Vagina (tissue), 2 donors: ENCODE measurements at places on chromosomes 3 and 15. TPM values are rescaled to one million over a fixed set of nuclear protein-coding genes. Genes with fewer than 3 reads are reported as not detected.
A peak's percentile ranks its signal among the peaks of the same experiment; 100 is the strongest.

Gene RARRES1
- total RNA-seq = 742 TPM

Gene CPN2
- not detected for total RNA-seq

Gene TM4SF4
- not detected for total RNA-seq

Gene TMC3
- total RNA-seq = 2.7 TPM

Gene GCHFR
- total RNA-seq = 69.7 TPM

Gene CELF6
- 7.1 TPM for total RNA-seq

Gene PRTG
- total RNA-seq = 5.2 TPM

Gene IL12A
- total RNA-seq = 6.6 TPM

Gene C3orf49
- not detected for total RNA-seq

Gene TNFSF10
- 92.8 TPM for total RNA-seq

Gene DNAJA4
- total RNA-seq = 26.5 TPM

GRCh38 chr3:139629033-139629432, 48.7 kb downstream of the NMNAT3 start:
- no peaks in the 10 kb centered on the region for H3K4me1 ChIP-seq
- no peaks in the 10 kb centered on the region for H3K27me3 ChIP-seq
- no peak overlapping the region for H3K27ac ChIP-seq

DNA sequence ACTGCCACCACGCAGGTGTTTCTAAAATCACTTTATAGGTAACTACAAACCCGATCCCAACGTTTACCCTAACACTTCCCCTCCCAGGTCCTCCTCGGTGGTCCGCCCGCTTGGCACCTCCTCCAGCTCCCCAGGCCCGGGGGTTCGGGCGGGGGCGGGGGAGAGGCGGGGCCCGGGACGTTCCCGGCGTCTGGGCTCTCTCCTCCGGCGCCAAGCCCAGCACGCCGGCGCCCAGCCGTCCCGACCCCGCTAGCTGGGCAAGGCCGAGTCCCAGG, 562 bp downstream of the CGGBP1 start:
- peaks cover 48% of the 10 kb centered on the region for H3K4me1 ChIP-seq
- peak overlapping the region; percentile 99 for H3K27ac ChIP-seq
- peak overlapping the region; percentile 73 for H3K4me3 ChIP-seq
- peaks cover 13% of the 10 kb centered on the region for H3K36me3 ChIP-seq

DNA sequence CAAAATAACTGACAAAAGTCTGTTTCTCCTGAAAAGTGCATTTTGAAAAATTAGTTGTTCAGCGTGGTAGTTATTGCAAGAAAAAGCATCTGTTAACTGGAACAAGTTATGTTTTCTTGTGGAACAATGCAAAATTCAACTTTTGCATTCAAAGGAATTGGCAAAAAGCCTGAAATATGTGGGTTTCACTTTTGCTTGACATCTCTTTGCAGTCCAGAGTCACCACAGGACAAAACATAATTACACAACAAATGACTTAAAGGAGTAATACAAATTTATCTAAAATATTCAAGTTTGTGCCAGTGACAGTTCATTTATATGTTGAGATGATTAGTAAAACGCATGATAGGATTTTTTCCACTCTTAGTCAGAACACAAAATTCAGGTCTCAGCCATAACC, 96.3 kb upstream of the P2RY1 start:
- no peak overlapping the region for H3K27ac ChIP-seq
- DNase-seq = no peak
- no peaks in the 10 kb centered on the region for H3K4me1 ChIP-seq

DNA sequence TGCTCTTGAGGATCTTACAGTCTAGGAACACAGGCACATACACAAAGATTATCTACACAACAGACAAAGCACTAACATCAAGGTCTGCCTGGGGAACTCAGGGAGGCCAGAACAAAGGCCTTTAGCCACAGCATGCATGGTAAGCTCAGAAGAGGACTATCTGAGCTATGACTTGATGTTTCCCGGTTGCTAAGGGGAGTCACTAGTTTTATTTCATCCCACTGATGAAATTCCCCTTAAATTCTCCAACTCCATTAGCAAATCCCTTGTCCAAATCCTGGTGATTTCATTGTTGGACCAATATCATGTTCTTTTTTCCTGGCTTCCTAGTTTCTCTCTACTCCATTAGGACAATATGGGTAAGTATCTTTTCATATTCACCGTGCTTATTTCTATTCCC, 23.3 kb downstream of the FBN1 start:
- DNase-seq = no peak
- peaks cover 37% of the 10 kb centered on the region for H3K4me1 ChIP-seq

DNA sequence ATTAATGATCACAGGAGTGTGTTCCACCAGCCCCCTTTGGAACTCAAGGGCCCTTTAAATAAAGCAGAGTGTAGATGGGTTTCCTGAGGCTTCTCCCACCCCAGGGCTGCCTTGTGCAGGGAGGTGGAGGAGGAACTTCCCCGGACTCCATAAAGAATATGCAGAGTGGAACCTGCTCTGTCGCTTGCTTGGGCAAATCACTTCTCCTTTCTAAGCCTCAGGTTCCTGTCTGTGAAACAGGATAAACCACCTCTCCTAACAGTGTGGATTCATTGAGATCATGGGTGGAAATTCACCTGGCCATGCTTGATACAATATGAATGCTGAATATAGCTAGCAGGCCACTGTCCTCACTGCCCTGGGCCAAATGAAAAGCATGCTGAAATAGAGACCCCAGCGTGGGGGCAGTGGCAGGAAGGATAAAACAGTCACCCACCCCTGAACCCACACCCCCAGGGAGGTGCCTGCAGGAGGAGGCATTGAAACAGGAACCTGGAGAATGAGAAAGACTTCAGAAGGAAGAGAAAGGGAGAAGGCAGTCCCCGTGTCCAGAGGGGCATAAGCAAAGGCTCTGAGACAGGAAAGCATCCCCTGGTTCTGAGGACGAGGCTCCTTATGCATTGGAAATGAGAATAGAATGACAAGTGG, 41.1 kb upstream of the CHRNB4 start:
- H3K27me3 ChIP-seq = no peaks in the 10 kb centered on the region
- DNase-seq = no peak
- H3K4me3 ChIP-seq = no peak overlapping the region
- no peak overlapping the region for H3K27ac ChIP-seq
- no peaks in the 10 kb centered on the region for H3K36me3 ChIP-seq
- H3K4me1 ChIP-seq = peaks cover 15% of the 10 kb centered on the region

DNA sequence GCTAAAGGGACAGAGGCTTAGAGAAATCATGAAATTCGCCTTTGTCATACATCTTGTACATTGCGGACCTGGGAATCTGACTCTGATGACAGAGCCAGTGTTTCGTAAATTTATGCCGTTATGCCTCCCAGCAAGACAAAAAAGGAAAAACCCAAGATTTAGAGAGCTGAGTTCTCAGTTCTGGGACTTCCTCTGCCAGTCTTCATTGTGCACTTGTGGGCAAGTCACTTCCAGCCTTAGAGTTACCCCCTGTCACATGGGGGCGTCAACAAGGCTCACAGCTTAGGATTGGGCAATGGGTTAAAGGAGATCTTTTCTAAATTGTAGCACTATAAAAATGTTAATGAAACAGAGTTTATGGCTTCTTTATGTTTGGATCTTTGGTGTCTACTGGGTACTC, 41.9 kb upstream of the MITF start:
- H3K27ac ChIP-seq = no peak overlapping the region
- no peak overlapping the region for H3K4me3 ChIP-seq
- no peak for DNase-seq
- no peaks in the 10 kb centered on the region for H3K4me1 ChIP-seq
- no peaks in the 10 kb centered on the region for H3K27me3 ChIP-seq
- no peaks in the 10 kb centered on the region for H3K36me3 ChIP-seq

DNA sequence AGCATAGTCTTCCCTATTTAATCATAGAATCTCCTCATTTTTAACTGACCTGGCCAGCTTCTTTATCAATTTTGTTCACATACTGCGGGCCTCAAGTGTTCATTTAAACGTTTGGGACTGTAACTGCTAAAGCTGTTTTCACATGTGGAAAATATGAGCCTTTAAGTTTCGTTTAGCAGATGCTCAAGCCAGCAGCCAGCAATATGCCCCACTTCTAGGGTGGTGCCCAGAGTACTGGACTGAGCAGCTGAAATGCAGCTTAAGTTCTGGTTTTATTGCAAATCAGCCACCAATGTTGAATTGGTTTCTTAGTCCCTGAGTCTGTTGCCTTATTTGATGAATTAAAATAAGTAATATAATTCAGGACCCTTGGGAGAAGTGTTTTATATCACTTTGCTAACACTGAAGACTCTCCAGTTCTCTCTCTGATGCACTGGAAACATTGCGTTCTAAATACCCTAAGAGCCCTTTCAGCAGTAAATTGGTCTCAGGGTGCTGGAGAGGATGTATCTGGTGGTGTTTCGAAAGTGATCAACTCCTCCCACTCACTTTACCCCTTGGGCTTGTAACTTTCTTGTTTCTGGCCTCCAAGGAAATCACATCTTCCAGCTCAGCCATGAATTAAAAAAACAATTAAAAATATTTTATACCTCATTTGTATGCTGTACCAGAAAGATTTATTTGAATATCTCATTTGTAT, 61.7 kb downstream of the B3GALNT1 start:
- H3K4me1 ChIP-seq = no peaks in the 10 kb centered on the region
- H3K27ac ChIP-seq = no peak overlapping the region
- H3K27me3 ChIP-seq = no peaks in the 10 kb centered on the region
- H3K4me3 ChIP-seq = no peak overlapping the region
- no peak for DNase-seq

- H3K36me3 ChIP-seq = no peaks in the 10 kb centered on the region
- H3K4me3 ChIP-seq = no peak overlapping the region
- H3K27ac ChIP-seq = no peak overlapping the region
- H3K4me1 ChIP-seq = no peaks in the 10 kb centered on the region
Observed at GRCh38 chr3:67048715-67049074, 50.6 kb downstream of the KBTBD8 start.

DNA sequence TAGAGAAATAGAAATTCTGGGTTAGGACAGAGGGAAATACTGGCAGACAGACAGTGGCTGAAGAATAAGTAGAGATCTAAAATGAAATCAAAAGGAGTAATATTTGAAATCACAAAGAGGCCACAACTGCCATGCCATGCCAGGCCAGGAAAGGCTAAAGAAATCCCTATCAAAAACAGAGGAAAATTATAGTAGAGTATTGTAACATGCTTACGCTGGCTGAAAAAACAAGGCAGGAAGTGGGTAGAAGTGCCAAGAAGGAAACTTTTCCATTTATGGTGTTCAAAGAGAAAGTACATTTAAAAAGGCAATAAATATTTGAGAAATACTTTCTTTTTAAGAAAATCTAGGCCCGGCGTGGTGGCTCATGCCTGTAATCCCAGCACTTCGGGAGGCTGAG, 415.7 kb downstream of the PLCL2 start:
- no peaks in the 10 kb centered on the region for H3K36me3 ChIP-seq

GRCh38 chr3:36372534-36372935, 7.8 kb upstream of the STAC start:
- no peaks in the 10 kb centered on the region for H3K27me3 ChIP-seq
- no peak overlapping the region for H3K27ac ChIP-seq
- no peaks in the 10 kb centered on the region for H3K4me1 ChIP-seq
- no peaks in the 10 kb centered on the region for H3K36me3 ChIP-seq
- H3K4me3 ChIP-seq = no peak overlapping the region

DNA sequence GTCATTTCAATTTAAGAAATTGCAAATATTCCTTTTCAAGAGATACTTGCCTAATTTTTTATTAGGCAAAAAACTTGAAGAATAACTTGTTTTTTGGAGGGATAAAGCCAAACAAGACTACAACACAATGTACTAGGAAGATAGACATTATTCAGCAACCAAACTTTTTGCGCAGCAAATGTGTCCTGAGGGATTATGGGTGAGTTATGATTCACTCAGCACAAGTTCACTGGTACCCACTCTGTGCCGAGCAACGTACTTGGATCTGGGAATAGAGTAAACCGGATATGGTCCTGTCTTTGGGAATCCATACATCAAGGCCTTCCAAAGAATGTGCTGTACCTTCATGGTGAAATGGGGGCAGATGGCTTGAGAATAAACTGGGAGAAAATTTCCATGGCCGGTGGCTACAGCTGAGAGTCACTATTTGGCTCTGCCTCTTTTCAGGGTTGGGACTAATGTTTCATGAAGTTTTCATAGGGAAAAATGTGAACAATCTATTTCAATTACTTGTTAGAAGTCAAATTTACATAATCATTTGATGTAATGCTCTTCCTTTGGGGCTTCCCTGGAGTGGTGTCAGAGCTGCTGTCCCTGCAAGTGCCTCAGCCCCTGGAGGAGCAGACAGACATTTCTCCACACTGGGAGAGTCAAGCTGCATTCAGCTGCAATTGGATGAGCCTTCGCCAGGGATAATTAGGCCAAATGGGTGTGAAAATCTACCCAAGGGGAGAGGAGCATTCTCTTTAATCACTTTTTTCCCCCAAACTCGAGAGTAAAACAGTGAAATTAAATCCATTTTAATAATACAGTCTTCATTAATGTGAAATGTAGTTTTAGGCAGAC, 315.2 kb downstream of the CLSTN2 start:
- H3K4me1 ChIP-seq = no peaks in the 10 kb centered on the region
- H3K27me3 ChIP-seq = no peaks in the 10 kb centered on the region
- DNase-seq = no peak
- no peak overlapping the region for H3K4me3 ChIP-seq
- H3K36me3 ChIP-seq = no peaks in the 10 kb centered on the region
- no peak overlapping the region for H3K27ac ChIP-seq

DNA sequence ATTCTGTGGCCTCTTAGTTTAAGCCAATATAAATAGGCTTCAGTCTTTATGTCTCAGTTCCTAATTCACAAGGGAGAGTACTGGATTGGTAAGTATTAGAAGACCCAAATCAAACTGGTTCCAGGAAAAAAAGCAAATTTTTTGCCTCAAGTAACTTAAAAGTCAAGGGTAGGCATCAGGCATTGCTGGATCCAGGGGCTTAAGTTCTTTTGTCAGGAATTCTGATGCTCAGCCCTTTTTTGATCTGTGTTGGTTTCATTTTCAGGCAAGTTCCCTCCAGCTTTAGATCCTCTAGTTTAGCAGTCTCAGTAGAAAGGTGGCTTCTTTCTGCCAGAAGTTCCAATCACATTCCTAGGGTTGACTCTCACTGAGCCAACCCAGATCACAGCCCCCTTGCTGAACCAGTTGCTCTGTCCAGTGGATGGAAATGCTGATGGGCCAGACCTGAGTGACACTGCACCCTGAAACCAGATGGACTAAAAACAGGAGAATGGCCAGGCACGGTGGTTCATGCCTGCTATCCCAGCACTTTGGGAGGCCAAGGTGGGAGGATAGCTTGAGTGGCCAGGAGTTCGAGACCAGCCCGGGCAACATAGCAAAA, 253.5 kb downstream of the SHQ1 start:
- no peaks in the 10 kb centered on the region for H3K36me3 ChIP-seq
- H3K27me3 ChIP-seq = no peaks in the 10 kb centered on the region
- H3K4me3 ChIP-seq = no peak overlapping the region
- no peak for DNase-seq

GRCh38 chr3:65238652-65239051, 550.9 kb upstream of the ADAMTS9 start:
- no peaks in the 10 kb centered on the region for H3K36me3 ChIP-seq
- no peak overlapping the region for H3K4me3 ChIP-seq
- DNase-seq = no peak
- no peak overlapping the region for H3K27ac ChIP-seq
- H3K27me3 ChIP-seq = no peaks in the 10 kb centered on the region

DNA sequence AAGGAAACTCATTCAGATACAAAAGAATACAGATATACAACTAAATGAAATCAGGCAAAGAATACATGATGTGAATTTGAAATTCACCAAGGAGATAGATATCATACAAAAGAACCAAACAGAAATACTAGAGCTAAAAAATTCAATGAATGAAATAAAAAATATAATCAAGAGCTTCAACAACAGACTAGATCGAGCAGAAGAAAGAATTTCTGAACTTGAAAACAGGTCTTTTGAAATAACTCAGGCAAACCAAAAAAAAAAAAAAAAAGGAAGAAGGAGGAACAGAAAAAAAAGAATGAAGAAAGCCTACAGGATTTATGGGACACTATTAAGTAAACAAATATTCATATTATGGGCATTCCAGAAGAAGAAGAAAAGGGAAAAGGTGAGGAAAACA, 137.8 kb downstream of the DMXL2 start:
- H3K36me3 ChIP-seq = peaks cover 5% of the 10 kb centered on the region
- H3K27ac ChIP-seq = no peak overlapping the region
- no peaks in the 10 kb centered on the region for H3K4me1 ChIP-seq
